ENCODE measurements at places on chromosomes 16 and 17.

DNA sequence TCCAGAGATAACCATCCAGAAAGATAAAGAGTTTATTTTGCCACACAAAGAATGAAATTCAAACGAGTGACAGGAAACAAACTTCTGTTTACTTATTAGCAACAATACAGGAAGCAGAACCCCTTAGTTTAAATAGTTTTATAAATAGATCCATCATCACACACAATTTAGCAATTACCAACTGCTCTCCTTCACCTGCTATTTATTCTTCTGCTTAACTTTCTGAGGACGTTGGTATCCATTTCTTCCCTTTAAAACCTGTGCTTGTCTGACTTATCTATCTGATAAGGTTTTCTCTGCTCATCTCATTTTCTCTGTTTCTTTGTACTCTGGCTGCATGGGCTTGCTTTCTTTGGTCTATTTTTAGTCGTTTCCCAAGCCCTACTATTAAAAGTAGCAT, 4.3 kb upstream of the ADAMTS18 start:
- no peak for ATAC-seq

GRCh38 chr17:28372203-28372944, 880 bp downstream of the SARM1 start:
- ATAC-seq = peak; percentile 10

GRCh38 chr17:38325221-38325851, 18.4 kb downstream of the GPR179 start:
- no peak for ATAC-seq

DNA sequence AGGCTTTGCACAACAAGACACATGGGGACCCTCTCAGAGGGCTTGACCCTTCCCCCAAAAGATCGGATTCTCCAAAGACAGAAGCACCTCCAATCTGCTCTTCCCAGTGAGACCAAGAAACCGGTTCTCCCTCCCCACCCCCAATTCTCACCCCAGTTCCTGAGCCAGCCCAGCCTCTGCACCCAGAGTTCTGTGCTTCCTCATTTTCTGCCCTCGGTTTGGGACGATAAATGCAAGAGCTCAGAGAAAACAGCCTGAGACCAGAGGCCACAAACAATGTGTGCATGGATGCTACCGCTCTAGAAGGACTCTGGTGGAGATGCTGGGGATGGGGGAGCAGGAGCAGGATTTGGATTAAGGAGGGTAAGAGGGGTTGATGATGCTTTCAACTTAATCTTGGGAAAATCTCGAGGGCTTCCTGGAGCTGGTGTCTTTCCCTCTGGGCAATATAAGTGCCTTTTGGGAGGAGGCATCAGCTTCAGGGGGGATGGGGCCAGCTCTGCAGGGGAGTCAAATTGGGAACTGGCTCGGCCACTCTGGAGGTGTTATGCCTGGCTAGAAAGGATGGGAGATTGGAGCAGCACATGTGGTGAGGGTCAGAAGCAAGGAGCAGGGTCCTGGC, 6.0 kb downstream of the KRT15 start:
- ATAC-seq = no peak

GRCh38 chr16:83907631-83908250, 8.8 kb downstream of the MLYCD start:
- no peak for ATAC-seq

- no peak for ATAC-seq
These were observed 1407.0 kb downstream of the CDH11 start for GRCh38 chr16:63714876-63715275.

- no peak for ATAC-seq
These were observed 307.0 kb downstream of the KCNJ2 start for GRCh38 chr17:70476368-70476767.

DNA sequence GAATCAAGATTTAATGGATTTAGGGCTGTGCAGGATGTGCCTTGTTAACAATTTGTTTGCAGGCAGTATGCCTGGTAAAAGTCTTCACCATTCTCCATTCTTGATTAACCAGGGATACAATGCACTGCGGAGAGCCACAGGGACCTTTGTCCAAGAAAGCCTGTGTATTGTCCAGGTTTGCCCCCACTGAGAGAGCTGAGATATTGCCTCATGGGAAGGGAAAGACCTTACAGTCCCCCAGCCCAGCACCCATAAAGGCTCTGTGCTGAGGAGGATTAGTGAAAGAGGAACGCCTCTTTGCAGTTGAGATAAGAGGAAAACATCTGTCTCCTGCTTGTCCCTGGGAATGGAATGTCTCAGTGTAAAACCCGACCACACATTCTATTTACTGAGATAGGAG, 2169.6 kb downstream of the TP53TG3F start:
- no peak for ATAC-seq

GRCh38 chr16:80519189-80519588, 21.6 kb upstream of the DYNLRB2 start:
- ATAC-seq = no peak
